ENCODE measurements at places on chromosomes 5 and 9. TPM values are rescaled to one million over a fixed set of nuclear protein-coding genes. Genes with fewer than 3 reads are reported as not detected.

Gene C9
- total RNA-seq, result not detected

Gene PCDHB11
- 1.4 TPM for total RNA-seq

Gene CDHR2
- not detected for total RNA-seq

Gene NFX1
- total RNA-seq, result 17.4 TPM

Gene SNAPC3
- total RNA-seq, result 20.1 TPM

Gene ATP10B
- total RNA-seq, result not detected

Gene SOX30
- not detected for total RNA-seq

Gene TERT
- total RNA-seq, result 1.5 TPM

Gene DNAH5
- 2.4 TPM for total RNA-seq

Gene NR2F1
- 175 TPM for total RNA-seq

Gene SPATA31A1
- not detected for total RNA-seq

Gene OR2K2
- not detected for total RNA-seq

Gene QRFP
- not detected for total RNA-seq

Gene FOXD4L5
- total RNA-seq, result not detected

Gene NUTM2F
- not detected for total RNA-seq

Gene MEGF10
- 0.03 TPM for total RNA-seq

Gene SLC45A2
- total RNA-seq, result 0.17 TPM

Gene PRR7
- 30.8 TPM for total RNA-seq

Gene C5orf34
- total RNA-seq, result 6.8 TPM

Gene PLEKHG4B
- total RNA-seq, result 4.5 TPM

Gene IFNK
- total RNA-seq, result not detected

Gene SLC36A2
- not detected for total RNA-seq

Gene GTF2H2C
- total RNA-seq, result 57.7 TPM

Gene ADRB2
- not detected for total RNA-seq

Gene SHOC1
- not detected for total RNA-seq

Gene EIF4EBP3
- total RNA-seq, result 1.3 TPM

Data from G401 (cell line).